RPMI7951 (cell line): ENCODE measurements at places on chromosomes 4 and X.

DNA sequence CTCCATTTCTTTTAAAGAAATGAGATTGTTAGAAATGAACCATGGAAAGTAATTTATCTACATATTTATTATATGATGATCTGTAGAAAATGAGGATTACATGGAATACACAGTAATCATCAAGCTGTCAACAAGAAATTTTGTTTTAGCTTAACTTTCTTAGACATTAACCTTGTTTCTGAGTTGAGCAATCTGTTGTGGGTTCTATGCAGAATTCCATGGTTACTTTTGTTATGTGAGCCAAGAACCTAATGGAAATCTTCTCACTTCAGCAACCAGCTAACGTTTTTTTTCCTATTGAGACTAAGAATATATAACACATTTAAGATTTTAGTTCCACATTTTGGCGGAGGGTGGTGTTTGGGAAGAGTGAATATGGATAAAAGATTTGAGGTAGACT lies 136.1 kb upstream of the SLC4A4 start:
- DNase-seq = no peak

DNA sequence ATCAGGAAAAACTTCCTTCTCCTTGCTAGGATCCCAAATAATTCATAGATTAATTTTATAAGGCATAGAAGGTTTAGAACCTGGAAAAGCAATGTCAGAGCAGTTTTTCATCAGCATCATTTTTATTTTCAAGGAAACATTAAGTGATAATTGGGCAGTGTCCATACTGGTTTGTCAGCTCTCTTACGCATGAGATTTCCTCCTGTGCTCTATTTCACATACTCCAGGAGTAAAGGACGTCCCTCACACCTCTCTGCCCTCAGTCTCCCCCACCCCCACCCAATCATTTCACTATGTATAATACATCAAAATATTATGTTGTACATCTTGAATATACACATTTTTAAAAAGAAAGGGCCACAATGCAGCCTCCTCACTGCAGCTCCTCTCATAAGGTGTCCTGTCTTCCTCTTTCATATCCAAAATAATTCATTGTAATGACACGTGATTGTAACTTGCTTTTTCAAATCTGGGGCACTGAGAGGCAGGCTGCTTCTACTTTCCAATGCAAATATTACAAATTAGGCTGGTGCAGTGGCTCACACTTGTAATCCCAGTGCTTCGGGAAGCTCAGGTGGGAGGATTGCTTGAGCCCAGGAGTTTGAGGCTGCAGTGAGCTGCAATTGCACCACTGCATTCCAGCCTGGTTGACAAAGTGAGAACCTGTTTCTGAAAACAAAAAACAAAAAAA lies 34.4 kb downstream of the ARHGEF38 start:
- DNase-seq = no peak

- peak; percentile 81 for DNase-seq
Observed at GRCh38 chr4:169254546-169254983, 16.2 kb downstream of the SH3RF1 start.

GRCh38 chr4:53150631-53151488 lies 215.0 kb downstream of the SCFD2 start:
- no peak for DNase-seq

- no peak for DNase-seq
Observed at GRCh38 chr4:14359991-14360390, 642.3 kb upstream of the CPEB2 start.

DNA sequence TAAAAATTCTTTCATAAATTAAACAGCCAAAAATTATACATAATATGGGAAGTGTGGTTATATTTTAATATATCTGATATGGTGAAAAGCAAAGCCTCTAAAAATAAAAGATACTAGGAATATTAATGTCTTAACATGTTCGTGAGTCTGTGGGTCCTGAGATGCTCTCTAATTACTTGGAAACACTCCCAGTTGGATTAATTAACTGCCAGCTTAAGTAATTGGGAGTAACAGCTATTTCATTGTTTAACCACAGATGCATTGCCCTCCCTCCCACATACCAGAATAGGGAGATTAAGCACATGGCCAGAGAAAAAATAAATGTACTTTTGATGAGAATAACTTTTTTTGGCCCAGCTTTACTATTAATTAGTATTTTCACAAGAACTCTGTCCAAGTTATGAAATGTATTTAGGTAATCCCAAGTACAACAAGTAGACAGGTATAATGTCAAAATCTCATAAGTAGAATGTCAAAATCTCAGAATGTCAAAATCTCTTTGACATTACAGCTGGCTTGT lies 79.7 kb downstream of the BTC start:
- DNase-seq = no peak
